ENCODE measurements at places on chromosomes 4 and X. TPM values are rescaled to one million over a fixed set of nuclear protein-coding genes. Genes with fewer than 3 reads are reported as not detected.

PNCK gene
- total RNA-seq, result 0.09 TPM

IQCM gene
- not detected for total RNA-seq

TRAM1L1 gene
- total RNA-seq, result 0.36 TPM

PAGE2 gene
- total RNA-seq, result not detected

TACR3 gene
- not detected for total RNA-seq

TKTL1 gene
- not detected for total RNA-seq

STOX2 gene
- total RNA-seq, result 0.09 TPM

PLAC1 gene
- total RNA-seq, result not detected

CABS1 gene
- not detected for total RNA-seq

DCK gene
- 11.6 TPM for total RNA-seq

F11 gene
- total RNA-seq, result not detected

ITGB1BP2 gene
- 2.1 TPM for total RNA-seq

TMEM129 gene
- 18.5 TPM for total RNA-seq

MTCP1 gene
- 14.9 TPM for total RNA-seq

CT47C1 gene
- total RNA-seq, result not detected

FAM47E gene
- 0.18 TPM for total RNA-seq

TENM3 gene
- total RNA-seq, result 22.7 TPM

ATOH1 gene
- not detected for total RNA-seq

SRP72 gene
- 74.2 TPM for total RNA-seq

ZFP92 gene
- 0.90 TPM for total RNA-seq

FGFBP2 gene
- not detected for total RNA-seq

TMEM31 gene
- total RNA-seq, result not detected

CTAG1B gene
- total RNA-seq, result not detected

BEND4 gene
- total RNA-seq, result 0.19 TPM

ART3 gene
- total RNA-seq, result under 0.01 TPM

GPR82 gene
- total RNA-seq, result not detected

GAGE12J gene
- not detected for total RNA-seq

Measured in endothelial cell of coronary artery (primary cell).